Activated T-cell treated with anti-CD3 and anti-CD28 coated beads, Interleukin-2, amount 50 U/mL, for 72 hours (primary cell): ENCODE measurements at places on chromosomes 12 and 14.

GRCh38 chr12:291153-291723, 28.6 kb upstream of the SLC6A13 start:
- DNase-seq, result no peak

DNA sequence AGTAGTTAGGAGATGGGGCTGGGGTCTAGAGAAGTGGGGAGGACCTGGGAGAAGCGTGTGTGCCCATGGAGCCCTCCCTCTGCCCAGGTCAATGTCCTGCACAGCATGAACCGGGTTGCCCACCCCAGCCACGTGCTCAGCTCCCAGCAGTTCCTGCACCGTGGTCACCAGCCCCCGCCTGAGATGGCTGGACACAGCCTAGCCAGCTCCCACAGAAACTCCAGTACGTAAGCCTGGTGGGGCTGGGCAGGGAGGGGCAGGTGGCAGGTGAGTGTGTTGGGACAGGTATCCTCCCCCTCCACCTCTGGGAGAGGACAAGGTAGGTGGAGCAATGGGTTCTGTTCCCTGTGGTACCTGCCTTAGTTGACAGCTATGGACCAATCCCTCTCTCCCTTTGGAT, 20.7 kb downstream of the CLSTN3 start:
- DNase-seq, result no peak

- DNase-seq, result peak; percentile 70
These were observed 12.6 kb upstream of the OR10P1 start for GRCh38 chr12:55624056-55624455.

GRCh38 chr14:68753690-68754089, 39.2 kb downstream of the ZFP36L1 start:
- DNase-seq, result no peak

- no peak for DNase-seq
These were observed 126.7 kb downstream of the CALM1 start for GRCh38 chr14:90523544-90523943.

GRCh38 chr12:121610239-121611149, 15.8 kb upstream of the ORAI1 start:
- DNase-seq, result no peak

DNA sequence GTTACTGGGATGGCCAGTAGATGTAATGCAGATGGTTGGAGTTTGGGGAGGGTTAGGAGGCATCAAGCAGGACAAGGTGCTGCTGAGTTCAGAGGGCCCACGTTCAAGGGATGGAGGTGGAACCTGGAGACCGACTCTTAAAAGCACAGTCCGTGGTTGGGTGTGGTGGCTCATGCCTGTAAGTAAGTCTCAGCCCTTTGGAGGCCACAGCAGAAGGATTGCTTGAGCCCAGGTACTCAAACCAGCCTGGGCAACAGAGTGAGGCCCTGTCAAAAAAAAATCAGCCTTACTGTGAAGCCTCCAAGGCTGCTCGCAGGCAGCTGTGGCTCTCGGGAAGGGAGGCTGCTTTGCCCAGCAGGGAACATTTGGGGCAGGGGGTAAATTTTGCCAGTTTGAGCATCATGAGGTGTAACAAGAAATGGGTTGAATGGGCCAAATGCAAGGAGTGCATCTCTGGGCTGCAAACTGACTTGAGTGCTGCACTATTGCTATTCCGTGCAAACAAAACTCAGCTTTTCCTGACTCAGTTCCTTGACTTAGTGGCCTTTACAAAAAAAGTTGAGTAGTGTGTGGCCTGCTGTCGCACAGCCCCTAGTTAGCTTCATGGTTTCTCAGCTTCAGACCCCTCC, 55.0 kb downstream of the ANAPC7 start:
- no peak for DNase-seq

DNA sequence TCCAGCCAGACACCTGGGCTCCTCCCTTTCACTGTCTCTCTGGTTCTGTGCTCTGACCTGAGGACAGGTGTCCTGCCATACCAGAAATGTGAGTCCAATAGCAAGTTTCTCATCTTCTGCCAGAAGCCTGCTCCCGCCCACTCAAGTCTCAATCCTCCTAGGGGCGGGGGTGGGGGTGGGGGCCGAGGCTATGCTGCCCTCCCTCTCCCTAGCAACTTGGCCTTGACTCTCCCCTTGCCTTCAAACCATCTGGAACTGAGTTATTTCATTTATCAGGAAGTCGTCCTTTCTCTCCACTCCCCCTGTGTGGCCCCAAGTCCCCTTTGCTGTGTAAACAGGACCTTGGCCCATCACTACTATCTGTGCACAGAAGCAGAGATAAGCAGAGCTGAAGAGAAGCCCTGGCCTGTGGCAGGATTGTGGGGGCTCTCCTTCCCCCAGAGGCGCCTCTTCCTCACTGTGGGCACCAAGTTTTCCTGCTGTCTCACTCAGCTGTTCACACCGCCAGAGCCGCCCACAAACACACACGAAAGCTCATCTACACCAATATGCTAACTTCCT, 117.1 kb downstream of the DPF3 start:
- DNase-seq, result no peak

GRCh38 chr12:12599750-12600643, 11.7 kb upstream of the CREBL2 start:
- no peak for DNase-seq

DNA sequence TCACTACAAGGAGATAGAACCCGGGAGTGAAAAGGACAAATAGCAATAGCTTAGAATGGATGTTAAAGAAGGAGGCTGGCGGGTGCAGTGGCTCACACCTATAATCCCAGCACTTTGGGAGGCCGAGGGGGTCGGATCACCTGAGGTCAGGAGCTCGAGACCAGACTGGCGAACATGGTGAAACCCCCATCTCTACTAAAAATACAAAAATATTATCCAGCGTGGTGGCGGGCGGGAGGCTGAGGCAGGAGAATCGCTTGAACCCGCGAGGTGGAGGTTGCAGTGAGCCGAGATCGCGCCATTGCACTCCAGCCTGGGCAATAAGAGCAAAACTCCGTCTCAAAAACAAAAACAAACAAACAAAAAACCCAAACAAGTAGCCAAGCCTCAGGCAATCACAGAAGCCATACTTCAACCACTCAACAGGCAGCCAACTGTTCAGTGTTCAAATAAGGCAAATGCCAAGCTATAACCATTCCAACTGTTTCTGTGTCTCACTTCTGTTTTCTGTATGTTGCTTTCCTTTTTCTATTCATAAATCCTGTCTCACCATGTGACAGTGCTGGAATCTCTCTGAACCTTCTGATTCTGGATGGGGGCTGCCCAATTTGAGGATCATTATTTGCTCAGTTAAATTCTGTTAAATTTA, 3.9 kb upstream of the SPTLC2 start:
- no peak for DNase-seq

DNA sequence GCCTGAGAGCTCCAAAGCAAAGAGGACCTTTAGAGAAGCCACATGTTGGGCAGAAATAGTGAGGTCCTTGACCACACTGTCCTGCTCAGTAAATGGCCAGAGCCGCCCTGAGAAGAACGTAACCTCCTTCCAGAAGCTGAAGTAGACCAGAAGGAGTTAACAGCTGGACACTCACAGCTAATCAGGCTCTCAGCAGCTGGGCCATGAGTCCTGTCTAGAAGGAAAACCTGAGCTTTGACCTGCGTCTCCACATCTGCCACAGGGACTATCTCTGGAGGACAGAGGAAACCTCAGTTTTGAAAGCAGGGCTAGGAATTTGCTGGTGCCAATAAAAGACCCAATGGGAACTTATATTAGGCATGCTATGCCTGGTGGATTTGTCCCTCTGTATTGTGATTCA, 12.3 kb upstream of the DHRS4 start:
- DNase-seq, result no peak

DNA sequence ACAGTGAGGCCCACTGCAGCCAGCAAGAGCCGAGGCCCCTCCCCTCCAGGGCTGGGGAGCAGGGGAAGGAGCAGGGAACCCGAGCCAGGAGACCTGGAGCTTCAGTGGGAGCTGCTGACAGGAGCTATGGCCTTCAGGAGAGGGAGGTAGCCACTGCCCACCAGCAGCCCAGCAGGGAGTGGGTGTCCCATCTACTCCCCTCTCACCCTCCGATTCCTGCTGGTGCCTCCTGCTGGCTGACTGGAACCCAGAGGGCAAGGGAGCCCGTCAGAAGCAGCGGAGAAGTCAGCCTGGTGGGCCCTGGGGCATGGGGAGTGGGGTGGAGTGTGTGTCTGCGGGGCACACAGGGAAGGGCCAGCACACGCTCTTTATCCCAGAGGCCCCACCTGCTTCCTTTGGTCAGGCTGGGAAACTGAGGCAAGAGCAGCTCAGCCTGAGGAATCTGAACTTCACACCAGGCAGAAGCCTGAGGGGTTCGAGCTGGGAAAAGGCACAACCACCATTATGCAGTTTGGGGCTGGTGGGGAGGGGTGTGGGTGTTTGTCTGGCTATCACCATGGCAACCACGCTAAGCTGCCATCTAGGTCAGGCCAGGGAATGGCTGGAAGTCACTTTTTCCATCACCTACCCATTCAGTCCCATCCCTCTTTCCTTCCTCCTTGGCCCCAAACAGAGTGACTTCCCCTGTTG, 36.8 kb upstream of the PLEKHG6 start:
- no peak for DNase-seq

- DNase-seq, result no peak
These were observed 251.6 kb downstream of the SLC15A4 start for GRCh38 chr12:128571906-128572810.

GRCh38 chr14:69625299-69626131, 14.1 kb downstream of the SUSD6 start:
- peak; percentile 84 for DNase-seq

DNA sequence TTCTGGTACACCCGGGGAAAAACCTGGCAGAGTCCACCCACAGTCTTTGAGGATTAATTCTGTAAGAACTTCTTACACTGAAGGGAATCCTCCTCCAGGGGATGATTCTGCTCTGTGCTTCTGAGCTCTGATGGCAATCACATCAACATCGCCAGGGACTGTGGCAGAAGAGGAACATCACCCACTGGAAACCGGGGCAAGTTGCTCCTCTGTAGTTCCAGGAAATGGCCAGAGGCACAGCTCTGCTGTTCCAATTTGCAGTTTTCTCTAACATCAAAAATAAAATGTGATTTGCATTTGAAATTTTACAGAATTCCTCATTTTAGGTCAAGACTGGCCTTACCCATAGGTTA, 207.6 kb downstream of the DAD1 start:
- DNase-seq, result no peak

- no peak for DNase-seq
These were observed 58.2 kb upstream of the STRN3 start for GRCh38 chr14:31084385-31084784.

DNA sequence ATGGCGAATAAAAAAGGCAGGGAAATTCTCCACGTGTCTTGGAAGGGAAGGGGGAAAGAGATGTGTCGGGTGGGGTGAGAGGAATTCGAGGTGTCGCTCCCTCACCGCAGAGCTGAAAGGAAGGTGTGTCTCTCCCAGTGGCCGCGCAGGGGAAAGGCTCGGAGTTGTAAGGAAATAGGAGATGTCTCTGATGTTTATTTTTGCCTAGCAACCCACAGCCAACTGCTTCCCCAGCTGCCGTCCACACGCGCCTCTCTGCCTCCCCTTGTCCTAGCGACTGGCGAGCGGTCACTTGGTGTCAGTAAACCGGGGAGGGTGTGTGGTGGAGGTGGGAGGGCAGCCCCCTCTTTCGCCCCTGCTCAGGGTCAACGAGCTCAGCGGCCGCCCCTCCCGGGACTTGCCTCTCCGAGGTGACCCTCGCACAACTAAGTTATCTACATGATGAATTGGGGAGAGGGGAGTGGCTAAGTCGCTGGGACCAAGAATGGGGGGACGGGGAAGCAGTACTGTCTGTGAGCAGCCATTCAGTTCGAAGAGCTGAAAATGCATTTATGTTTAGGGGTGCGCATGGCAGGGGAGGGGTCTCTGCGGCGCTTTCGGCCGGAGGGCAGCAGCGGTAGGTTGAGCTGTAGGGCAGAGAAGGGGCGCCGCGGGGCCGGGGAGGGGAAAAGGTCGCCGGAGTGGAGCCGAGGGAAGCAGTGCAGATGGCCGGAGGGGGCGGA, 585 bp upstream of the DYRK2 start:
- DNase-seq, result peak; percentile 24

- DNase-seq, result no peak
These were observed 258.6 kb upstream of the FOXN3 start for GRCh38 chr14:89675590-89675989.

- DNase-seq, result no peak
These were observed 8.1 kb upstream of the CYP46A1 start for GRCh38 chr14:99675951-99676350.

GRCh38 chr12:16880864-16881285, 274.9 kb upstream of the LMO3 start:
- no peak for DNase-seq

- no peak for DNase-seq
These were observed 37.5 kb upstream of the MIS18BP1 start for GRCh38 chr14:45290547-45290946.

DNA sequence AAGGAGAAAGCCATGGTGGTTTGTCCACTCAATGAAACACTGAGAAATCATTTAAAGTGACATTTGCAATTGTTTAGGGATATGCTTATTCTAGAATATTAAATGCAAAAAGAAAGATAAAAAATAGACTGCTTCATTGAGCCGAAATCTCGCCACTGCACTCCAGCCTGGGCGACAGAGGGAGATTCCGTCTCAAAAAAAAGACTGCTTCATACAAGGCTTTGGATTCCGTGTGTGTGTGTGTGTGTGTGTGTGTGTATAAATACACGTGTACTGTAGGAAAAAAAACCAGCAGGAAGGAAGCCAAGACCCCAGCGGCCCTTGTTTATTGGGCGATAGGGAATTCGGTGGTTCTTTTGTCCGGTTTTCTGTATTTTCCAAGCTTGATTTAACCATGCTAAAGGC, 3.2 kb upstream of the ZNF839 start:
- peak; percentile 37 for DNase-seq

DNA sequence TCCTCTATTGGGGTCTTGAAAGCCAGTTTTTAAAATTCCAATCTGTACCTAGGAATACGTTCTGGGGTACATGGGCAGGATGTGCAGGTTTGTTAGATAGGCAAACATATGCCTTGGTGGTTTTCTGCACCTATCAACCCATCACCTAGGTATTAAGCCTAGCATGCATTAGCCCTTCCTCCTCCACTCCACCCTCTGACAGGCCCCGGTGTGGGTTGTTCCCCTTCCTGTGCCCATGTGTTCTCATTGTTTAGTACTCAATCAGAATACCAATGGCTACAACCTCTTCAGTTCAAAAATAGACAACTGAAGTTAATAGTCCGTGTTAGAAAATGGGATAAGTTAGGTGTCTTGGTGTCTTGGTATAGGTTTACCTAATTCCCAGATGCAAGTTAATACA, 3.4 kb downstream of the NTS start:
- no peak for DNase-seq

DNA sequence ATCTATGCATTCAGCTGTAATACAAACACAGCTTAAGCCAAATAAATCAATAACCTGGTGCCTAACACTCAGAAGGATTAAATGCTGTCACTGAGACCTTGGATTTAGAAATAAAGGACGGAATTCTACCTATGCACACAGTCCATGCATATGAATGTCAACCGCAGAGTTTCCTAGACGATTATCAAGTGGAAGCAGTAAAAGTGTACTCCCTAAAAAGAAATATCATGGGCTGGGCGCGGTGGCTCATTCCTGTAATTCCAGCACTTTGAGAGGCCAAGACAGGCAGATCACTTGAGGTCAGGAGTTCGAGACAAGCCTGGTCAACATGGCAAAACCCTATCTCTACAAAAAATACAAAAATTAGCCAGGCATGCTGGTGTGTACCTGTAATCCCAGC, 188.2 kb upstream of the DYRK2 start:
- DNase-seq, result no peak

GRCh38 chr12:124910561-124911478, 3.6 kb downstream of the UBC start:
- DNase-seq, result no peak

GRCh38 chr12:29759950-29760349, 23.8 kb downstream of the TMTC1 start:
- DNase-seq, result no peak

- no peak for DNase-seq
These were observed 52.6 kb upstream of the NID2 start for GRCh38 chr14:52121441-52121840.
